ENCODE measurements at places on chromosomes 2 and 18. TPM values are rescaled to one million over a fixed set of nuclear protein-coding genes. Genes with fewer than 3 reads are reported as not detected.

- DNase-seq, result no peak
Observed at GRCh38 chr2:216478151-216478550, 20.5 kb upstream of the RPL37A start.

GRCh38 chr2:3379339-3379646 is 201 bp upstream of the TRAPPC12 start:
- no peak for DNase-seq

GRCh38 chr2:183163821-183164649 is 39.8 kb downstream of the NUP35 start:
- no peak for DNase-seq

The NEU2 gene
- polyA plus RNA-seq, result not detected

The NGEF gene
- polyA plus RNA-seq, result 2.7 TPM
